Fibroblast of villous mesenchyme (primary cell): ENCODE measurements at places on chromosomes 1 and 21. TPM values are rescaled to one million over a fixed set of nuclear protein-coding genes. Genes with fewer than 3 reads are reported as not detected.

Gene DSCAM
- total RNA-seq: not detected in 2 replicates

- DNase-seq: peak; percentile 41
These were observed 18.5 kb upstream of the SLC1A7 start for GRCh38 chr1:53160924-53161378.

GRCh38 chr1:88802404-88802803 lies 89.0 kb downstream of the GTF2B start:
- no peak for DNase-seq

DNA sequence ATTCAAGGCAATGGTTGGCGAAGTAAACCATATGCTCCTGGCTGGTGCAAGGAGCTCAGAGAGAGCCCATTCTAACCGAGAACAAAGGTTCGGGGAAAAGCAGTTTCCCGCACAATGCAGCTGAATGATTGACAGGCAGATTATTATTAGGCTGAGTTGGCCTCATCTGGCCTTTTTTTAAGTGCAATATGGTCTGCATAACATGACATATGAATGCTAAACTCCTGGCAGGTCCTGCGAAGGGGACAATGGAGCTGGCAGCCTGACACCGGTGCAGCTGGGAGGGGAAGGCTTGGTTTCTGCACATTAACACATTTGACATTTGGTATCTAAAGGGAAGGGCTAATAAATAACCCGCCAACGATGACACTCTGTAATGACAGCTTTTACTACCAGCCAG lies 92.0 kb downstream of the MIS18A start:
- no peak for DNase-seq
